T-cell (primary cell): ENCODE measurements at places on chromosomes 7 and 10.

DNA sequence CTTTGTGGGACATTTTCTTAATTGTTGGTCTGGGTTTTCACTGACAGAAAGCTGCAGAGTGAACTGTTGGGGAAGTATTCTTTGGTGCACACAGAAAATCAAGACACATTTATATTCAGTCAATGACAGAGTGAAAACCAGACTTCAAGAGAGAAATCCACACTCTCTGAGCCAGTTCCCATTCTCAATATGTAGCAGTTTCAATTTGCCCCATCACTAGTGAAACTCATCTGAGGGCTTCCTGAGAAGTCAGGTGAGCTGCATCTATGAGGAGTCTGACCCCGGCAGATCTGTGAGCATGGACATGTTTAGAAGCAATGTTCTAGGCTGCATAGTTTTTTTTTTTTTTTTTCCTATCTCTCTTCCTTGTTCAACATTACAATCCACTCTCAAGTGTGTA, 163.7 kb upstream of the AHR start:
- no peak for DNase-seq

GRCh38 chr10:29559996-29560395, 74.8 kb downstream of the SVIL start:
- DNase-seq: no peak

- no peak for DNase-seq
Observed at GRCh38 chr7:5795752-5796475, 14.5 kb upstream of the RNF216 start.

DNA sequence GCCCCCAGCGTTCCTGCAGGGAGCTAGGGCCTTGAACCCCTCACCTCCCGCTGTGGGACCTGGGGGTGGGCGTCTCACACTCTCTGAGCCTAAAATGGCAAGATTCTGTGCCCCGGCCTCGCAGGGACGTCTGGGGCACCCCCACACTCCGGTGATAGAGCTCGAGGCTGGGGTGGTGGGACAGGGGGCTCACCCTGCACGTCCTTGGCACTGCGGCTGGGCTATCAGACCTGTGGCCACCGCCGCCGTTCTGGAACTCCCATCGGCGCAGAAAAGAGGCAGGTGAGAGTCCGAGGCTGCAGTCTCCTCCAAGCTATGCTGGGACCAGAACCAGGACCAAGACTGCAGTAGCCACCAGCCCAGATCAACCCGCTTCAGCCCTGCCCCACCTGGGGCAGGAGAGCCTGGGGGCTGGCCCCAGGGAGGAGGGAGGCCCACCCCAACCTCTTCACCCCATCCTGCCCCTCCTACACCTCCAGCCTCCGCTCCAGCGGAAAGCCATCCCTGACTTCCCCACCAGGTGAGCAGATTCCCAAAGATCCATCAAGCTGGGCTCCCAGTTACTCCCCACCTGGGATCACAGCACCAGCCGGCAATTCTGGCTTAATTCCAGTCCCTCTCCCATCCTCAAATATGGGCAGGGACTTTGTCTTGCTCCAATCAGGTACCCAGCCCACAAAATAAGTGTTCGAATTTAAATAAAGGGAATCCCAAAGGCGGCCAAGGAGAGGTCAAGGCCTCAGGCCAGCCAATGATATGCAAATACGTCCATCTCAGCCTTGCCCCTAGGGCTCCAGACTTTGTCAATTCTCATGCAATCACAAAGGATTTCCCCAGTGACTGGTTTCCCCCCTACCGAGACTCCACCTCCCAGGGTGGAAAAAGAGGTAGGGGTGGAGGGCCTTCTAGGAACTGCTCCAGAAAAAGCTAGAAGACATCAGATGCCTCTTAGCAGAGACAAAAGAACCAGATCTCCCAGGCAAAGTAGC, 16.4 kb downstream of the TNRC18 start:
- DNase-seq: no peak

- no peak for DNase-seq
Observed at GRCh38 chr10:64358907-64359306, 837.7 kb downstream of the REEP3 start.

GRCh38 chr10:132938472-132939339, 3.7 kb downstream of the CFAP46 start:
- no peak for DNase-seq

DNA sequence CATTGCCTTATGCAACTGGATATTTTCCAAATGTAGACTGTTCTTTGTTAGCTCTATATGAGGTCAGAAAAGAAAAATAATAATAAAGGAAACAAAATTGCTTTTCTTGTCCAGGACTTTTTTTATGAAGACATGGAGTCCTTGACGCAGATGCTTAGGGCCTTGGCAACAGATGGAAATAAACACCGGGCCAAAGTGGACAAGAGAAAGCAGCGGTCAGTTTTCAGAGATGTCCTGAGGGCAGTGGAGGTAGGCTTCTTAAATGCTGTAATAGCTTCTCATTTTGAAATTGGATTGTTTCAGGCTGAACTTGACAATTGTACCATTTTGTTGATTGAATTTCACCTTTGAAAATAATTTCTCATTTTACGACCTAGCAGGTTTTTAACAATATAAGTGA, 12.9 kb upstream of the LSMEM1 start:
- DNase-seq: no peak

DNA sequence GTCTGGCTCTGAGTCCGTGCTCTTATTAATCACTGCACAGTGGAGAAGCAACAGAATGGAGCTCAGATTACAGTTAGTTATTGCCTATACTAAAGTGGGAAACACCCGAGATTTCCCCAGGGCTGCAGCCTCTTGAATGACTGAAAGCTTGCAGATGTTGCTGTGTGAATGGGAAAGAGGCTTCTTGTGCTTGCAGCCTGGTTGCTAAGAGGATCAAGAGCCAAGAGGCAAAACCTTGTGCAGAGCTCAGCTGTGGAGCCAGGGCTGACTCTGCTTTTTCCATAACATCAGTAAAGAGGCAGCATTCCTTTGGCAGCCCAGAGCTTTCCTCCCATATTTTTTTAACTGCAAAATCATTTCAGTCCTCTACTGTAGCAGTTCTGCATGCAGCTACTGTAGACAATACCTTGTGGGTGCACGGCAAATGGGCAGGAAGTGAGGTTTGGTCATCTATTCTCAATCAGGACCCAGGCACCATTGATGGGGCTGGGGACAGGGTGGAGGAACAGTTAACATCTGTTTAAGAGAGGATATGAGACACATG, 86.5 kb downstream of the RALA start:
- DNase-seq: no peak

DNA sequence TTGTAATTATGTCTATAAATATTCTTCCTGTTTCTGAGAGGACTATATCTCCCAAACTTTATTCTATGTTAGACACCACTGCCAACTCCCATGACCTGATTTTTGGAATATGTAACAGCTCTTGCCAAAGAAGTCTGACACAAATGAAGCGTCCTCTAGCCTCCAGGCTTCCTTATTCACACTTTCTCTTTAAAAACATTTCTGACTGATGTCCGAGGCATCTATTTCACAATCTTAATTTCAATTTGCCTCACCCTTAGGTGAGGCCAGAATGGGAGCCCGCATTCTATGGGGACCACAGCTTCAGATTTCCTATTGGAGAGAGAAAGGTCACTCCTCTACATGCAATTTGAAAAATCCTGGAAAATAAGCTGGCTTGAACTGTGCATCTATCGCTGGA, 873.2 kb downstream of the GATA3 start:
- no peak for DNase-seq

DNA sequence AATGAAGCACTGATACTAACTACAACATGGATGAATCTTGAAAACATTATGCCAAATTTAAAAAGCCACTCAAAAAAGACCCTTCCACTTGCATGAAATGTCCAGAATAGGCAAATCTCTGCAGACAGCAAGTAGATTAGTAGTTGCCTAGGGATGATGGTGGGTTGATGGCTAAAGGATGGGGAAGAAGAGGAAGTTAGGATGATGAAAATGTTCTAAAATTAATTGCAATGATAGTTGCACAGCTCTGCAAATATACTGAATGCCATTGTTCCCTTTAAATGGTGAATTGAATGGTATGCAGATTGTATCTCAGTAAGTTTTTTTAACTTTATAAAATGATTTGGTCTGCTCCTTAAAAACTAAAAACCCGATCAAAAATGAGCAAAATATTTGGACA, 7.3 kb upstream of the LIPA start:
- no peak for DNase-seq

GRCh38 chr7:27260211-27260610, 17.6 kb downstream of the EVX1 start:
- DNase-seq: no peak

DNA sequence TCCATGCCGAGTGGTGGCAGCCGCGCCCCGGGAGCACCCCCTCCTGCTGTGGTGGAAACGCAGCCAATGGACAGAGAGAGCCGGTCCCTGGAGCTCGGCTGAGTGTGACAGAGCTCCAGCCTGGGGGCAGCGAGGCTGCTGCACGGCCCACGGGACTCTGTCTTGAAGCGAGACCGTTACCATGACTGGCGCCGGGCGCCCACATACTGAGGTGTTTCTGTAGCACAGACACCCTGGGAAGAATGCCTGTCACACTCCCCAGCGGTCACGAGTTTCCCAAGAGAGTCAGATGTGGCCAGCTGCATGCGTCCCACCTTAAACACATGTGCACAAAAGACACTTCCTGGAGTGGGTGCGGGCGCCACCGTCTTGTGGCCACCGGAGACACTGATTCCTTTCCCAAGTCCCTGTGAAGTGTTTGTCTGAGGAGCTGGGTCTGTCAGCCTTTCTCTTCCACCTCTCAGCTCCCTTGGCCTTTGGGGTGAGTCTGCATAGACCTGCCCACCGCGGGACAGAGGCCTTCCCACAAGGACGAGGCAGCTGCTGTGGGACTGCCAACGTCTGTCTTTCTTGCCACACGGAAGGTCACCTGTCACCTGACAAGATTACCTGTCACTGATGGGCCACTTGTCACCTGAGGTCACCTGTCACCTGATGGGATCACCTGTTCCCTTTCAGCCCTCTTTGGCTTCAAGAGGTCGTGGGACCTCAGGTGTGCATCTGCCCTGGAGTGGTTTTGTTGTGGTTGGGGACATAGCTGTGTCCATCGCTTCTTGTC, 94.6 kb downstream of the DNAJB6 start:
- DNase-seq: no peak

GRCh38 chr10:78581133-78581694, 487.6 kb upstream of the ZMIZ1 start:
- no peak for DNase-seq

DNA sequence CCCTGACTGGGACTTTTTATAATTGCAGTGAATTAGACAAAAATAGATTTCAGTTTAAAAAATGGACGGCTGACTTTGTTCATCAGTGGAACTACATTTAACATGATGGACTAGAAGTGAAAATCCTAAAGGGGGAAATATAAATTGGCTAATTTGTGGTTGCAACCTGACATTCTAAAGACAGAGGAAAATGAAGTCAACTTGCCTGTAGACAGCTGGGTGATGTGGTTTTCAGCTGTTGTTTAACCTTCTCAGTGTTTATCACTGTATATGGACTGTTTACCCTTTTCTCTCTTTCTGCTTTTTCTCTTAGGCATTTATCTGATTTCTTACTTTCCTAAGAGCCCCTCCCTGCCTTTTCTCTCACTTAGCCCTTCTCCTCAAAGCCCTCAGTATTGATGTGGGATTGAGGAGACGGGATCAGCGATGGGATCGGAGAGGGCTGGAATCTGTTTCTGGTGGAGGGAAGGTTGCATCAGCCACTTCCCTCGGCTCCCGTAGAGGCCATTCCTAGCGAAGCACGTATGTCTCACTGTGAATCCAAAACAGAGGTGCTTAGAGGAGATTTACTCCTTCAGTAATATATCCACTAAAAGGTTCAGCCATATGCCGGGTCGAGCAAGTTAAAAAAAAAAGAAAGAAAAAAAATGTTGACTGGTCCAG, 109.0 kb upstream of the KLF6 start:
- DNase-seq: no peak

DNA sequence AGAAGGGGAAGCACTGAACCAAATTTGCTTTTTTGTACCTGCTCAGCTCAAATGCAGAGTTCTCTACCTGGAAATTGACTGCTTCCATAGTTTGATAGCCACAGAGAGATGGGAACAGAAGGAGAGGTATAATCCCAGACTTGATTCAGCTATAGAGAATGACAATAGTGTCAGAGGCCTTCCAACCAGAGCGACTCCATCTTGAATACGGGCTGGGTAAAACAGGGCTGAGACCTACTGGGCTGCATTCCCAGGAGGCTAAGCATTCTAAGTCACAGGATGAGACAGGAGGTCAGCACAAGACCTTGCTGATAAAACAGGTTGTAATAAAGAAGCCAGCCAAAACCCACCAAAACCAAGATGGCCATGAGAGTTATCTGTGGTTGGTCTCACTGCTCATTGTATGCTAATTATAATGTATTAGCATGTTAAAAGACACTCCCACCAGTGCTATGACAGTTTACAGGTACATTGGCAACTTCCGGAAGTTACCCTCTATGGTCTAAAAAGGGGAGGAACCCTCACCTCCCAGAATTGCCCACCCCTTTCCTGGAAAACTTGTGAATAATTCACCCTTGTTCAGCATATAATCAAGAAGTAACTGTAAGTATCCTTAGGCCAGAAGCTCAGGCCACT, 42.7 kb upstream of the ATRNL1 start:
- DNase-seq: no peak

DNA sequence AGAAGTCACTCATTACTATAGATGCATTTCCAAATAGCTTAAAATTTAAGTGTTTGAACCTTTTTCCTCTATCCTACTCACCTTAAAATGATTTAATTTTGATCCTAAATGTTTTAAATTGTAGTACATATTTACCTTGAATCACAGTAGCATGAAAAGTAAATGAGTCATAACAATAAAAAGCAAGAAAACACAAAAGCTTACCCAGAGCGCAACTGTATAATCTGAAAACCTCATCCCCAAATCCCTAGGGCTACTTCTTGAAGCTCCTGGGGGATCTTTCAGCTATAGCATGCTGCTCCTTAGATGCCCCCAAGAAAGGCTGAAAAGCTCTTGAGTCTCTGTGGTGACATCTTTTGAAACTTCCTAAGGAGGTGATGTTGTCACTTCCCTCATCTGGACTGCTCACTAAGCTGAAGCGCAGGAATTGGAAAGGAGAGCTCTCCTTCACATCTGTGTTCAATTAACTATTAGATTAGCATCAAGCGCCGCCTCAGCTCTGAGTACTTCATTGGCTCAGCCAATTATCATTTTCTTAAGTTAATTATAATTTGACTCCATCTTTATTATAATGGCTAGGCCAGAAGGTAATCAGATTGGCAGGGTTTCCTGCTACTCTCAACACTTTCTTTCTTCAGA, 60.2 kb downstream of the SEMA3E start:
- DNase-seq: no peak

DNA sequence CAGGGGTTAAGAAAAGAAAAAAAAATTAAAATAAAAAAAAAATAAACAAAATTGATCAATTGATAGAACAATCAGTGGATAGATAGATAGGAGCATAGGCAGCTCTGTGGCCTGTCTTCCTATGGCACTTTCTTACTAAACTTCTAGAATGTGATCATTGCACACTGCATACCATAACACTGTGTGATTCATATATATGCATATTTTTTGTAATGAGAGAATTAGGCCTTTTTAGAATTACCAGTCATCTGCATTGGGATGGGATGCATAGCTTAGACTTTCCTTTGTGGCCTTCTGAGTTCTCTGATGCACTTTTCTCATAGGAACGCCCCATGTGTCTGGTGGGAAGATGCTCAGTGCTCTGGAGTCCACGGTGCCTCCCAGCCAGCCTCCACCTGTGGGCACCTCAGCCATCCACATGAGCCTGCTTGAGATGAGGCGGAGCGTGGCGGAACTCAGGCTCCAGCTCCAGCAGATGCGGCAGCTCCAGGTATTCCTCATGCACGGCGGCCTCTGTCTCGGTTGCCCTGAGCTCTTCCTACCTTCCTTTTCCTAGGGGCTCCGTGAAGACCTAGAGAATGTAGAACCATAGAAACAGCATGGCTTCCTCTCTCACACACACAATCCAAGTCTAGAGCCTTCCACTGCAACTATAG, 222.5 kb downstream of the ARHGAP21 start:
- DNase-seq: no peak
